ENCODE measurements at places on chromosomes 7 and 10. TPM values are rescaled to one million over a fixed set of nuclear protein-coding genes. Genes with fewer than 3 reads are reported as not detected.

GRCh38 chr7:30717181-30717580, 34.8 kb upstream of the INMT start:
- no peak overlapping the region for H3K27ac ChIP-seq
- DNase-seq: no peak
- H3K27me3 ChIP-seq: no peaks in the 10 kb centered on the region
- H3K4me1 ChIP-seq: no peaks in the 10 kb centered on the region
- no peaks in the 10 kb centered on the region for H3K36me3 ChIP-seq

GRCh38 chr10:88082806-88083596, 219.6 kb downstream of the PTEN start:
- no peak for DNase-seq
- no peak overlapping the region for H3K27ac ChIP-seq
- no peaks in the 10 kb centered on the region for H3K36me3 ChIP-seq
- no peaks in the 10 kb centered on the region for H3K4me1 ChIP-seq
- H3K27me3 ChIP-seq: no peaks in the 10 kb centered on the region
- no peak overlapping the region for H3K4me3 ChIP-seq

DNA sequence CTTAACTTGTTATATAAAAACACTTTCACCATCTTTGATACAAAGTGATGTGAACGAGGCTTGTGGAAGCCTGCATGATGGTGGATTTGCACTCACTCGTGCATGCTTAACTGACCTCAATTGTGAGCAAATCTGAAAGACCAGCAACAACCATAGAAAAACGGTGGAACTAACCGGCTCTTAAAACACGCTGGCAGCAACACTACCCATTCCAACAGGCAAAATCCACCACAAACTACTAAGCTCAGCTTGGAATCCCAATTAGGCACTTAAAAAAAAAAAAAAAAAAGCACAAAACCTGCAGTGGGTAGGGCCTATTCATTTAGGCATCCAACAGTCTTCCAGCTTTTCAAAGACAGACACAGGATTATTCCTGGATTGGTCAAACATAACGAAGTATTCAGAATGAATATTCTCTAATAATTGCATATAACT, 1.8 kb downstream of the GDI2 start:
- DNase-seq: no peak
- H3K27ac ChIP-seq: no peak overlapping the region
- peaks cover 40% of the 10 kb centered on the region for H3K4me1 ChIP-seq
- H3K27me3 ChIP-seq: no peaks in the 10 kb centered on the region

- H3K4me3 ChIP-seq: no peak overlapping the region
- no peaks in the 10 kb centered on the region for H3K36me3 ChIP-seq
- DNase-seq: no peak
- H3K27ac ChIP-seq: no peak overlapping the region
- no peaks in the 10 kb centered on the region for H3K4me1 ChIP-seq
Observed at GRCh38 chr10:93859049-93859655, 34.6 kb upstream of the SLC35G1 start.

DNA sequence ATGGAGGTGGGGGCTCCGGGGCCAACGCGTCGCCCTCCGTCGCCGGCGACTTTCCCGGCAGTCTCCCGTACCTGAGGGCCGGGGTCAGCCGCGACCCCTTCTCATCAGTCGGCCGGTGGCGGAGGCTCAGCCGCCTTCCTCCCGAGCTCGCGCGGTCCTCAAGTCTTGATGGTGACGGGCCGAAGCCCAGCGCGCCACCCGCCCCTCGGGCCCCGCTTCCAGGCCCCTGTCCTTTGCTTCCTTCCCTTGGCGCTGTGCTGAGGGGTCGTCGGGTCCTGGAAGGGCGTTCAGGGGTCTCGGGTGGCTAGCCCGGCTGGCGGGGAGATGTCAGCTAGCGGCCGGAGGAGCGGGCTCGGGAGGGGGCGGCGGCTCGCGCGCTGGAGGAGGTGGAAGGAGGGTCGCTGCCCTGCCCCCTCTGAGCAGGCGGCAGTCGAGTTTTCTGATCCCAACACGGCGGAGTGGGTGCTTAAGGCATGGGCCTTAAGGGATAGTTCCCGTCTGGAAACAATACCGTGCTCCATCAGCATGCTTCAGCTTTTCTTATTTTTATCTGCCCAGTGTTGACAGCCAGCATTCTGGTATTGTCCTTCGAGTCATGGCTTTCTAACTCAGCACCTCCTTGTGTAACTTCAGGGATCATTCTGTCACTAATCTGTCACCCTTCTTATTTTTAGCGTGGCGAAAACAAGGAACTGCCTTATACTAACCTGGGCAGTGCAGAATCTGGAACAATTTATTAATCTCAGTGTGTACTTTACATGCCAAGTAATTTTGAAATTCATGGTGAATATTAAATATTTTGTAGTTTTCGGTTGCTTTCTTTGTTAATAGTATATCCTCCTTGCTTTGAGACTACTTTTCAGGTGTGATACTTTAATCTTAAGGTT, 748 bp downstream of the PHTF2 start:
- no peaks in the 10 kb centered on the region for H3K27me3 ChIP-seq
- DNase-seq: peak; percentile 57
- H3K4me3 ChIP-seq: peak overlapping the region; percentile 86
- no peaks in the 10 kb centered on the region for H3K36me3 ChIP-seq
- H3K4me1 ChIP-seq: peaks cover 14% of the 10 kb centered on the region

- peak; percentile 87 for DNase-seq
- H3K4me3 ChIP-seq: no peak overlapping the region
- no peaks in the 10 kb centered on the region for H3K36me3 ChIP-seq
- peak overlapping the region; percentile 61 for H3K27ac ChIP-seq
Observed at GRCh38 chr10:124736491-124737136, 7.6 kb downstream of the FAM53B start.

GRCh38 chr7:112292162-112292561, 85.7 kb downstream of the ZNF277 start:
- peaks cover 17% of the 10 kb centered on the region for H3K36me3 ChIP-seq
- H3K4me1 ChIP-seq: no peaks in the 10 kb centered on the region
- no peak overlapping the region for H3K4me3 ChIP-seq
- no peak overlapping the region for H3K27ac ChIP-seq

- H3K4me1 ChIP-seq: peaks cover 6% of the 10 kb centered on the region
- peaks cover 29% of the 10 kb centered on the region for H3K36me3 ChIP-seq
- H3K27ac ChIP-seq: no peak overlapping the region
- no peaks in the 10 kb centered on the region for H3K27me3 ChIP-seq
- H3K4me3 ChIP-seq: no peak overlapping the region
Observed at GRCh38 chr10:112666094-112666493, 219.1 kb downstream of the VTI1A start.

DNA sequence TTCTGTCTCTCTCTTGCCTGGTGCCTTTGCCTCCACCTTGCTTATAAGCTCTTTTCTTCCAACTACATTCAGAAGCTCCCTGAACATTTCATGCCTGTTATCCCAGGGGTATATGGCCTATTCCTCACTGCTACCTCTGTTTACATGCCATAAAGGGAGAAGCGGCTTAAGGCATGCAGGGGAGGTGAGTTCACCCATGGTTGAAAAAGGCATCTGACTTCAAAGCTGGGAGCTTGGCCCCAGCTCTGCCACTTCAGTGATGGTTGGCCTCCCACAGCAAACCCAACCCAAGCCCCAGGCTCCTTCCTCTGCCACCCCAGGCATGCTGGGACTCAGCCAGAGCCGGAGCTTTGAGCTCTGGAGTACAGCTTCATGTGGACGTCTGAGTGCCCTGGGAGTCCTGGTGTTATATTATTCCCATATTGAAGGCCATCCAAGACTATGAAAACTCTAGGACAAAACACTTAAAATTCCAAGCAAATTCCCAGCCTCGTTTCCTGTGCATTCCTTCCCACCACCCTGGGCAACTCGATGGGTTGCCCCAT, 468.6 kb upstream of the ZMIZ1 start:
- H3K4me1 ChIP-seq: no peaks in the 10 kb centered on the region
- H3K36me3 ChIP-seq: no peaks in the 10 kb centered on the region
- no peak overlapping the region for H3K4me3 ChIP-seq
- no peak for DNase-seq

DNA sequence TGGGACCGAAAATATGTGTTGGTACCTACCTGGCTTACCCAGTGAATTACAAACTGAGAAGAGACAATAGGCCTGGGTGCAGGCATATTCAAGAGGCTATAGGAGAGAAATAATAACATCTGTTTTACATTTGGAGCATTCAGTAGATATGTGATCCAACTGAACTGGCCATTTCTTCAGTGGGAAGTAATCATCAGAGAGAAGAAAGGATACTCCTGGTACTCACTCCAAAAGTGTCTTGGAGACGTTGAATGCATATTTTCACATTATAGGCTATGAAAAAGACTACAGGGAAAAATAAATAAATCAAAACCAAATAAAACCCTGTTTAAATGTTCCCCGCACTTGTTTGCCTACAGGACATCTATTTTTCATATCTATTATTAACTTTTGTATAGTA, 1680.3 kb downstream of the REEP3 start:
- no peaks in the 10 kb centered on the region for H3K36me3 ChIP-seq
- no peak overlapping the region for H3K27ac ChIP-seq
- H3K27me3 ChIP-seq: no peaks in the 10 kb centered on the region
- H3K4me1 ChIP-seq: no peaks in the 10 kb centered on the region
- no peak overlapping the region for H3K4me3 ChIP-seq
- no peak for DNase-seq

- H3K27ac ChIP-seq: no peak overlapping the region
- H3K4me1 ChIP-seq: no peaks in the 10 kb centered on the region
- no peaks in the 10 kb centered on the region for H3K27me3 ChIP-seq
- H3K4me3 ChIP-seq: no peak overlapping the region
- H3K36me3 ChIP-seq: no peaks in the 10 kb centered on the region
Observed at GRCh38 chr10:51759896-51760534, 60.6 kb upstream of the CSTF2T start.

GRCh38 chr10:2094171-2094570, 356.8 kb upstream of the ADARB2 start:
- no peaks in the 10 kb centered on the region for H3K4me1 ChIP-seq
- DNase-seq: no peak

- H3K27ac ChIP-seq: no peak overlapping the region
- no peak overlapping the region for H3K4me3 ChIP-seq
- H3K27me3 ChIP-seq: peaks cover 16% of the 10 kb centered on the region
- H3K36me3 ChIP-seq: no peaks in the 10 kb centered on the region
- no peaks in the 10 kb centered on the region for H3K4me1 ChIP-seq
- DNase-seq: no peak
Observed at GRCh38 chr10:4830551-4830950, 4.5 kb downstream of the AKR1E2 start.

CCDC3 gene
- 8.8 TPM for polyA plus RNA-seq

DYNC1I1 gene
- 16.0 TPM for polyA plus RNA-seq

GPR146 gene
- 8.7 TPM for polyA plus RNA-seq

CPN1 gene
- not detected for polyA plus RNA-seq

PRF1 gene
- 2.6 TPM for polyA plus RNA-seq

BICC1 gene
- 34.1 TPM for polyA plus RNA-seq
